SJSA1 (cell line): ENCODE measurements at places on chromosomes 11 and 22. TPM values are rescaled to one million over a fixed set of nuclear protein-coding genes. Genes with fewer than 3 reads are reported as not detected.

Gene PLAAT4
- total RNA-seq = 32.1 and 37.3 TPM in 2 replicates

Gene OR2D3
- total RNA-seq = not detected in 2 replicates

Gene OR52E5
- total RNA-seq = not detected in 2 replicates

Gene GNG3
- not detected in 2 replicates for total RNA-seq

Gene PLAAT5
- total RNA-seq = 0.24 TPM in 1 of 2 replicates, not detected in the other

Gene GDPD4
- total RNA-seq = not detected in 2 replicates

Gene C11orf86
- not detected in 2 replicates for total RNA-seq

DNA sequence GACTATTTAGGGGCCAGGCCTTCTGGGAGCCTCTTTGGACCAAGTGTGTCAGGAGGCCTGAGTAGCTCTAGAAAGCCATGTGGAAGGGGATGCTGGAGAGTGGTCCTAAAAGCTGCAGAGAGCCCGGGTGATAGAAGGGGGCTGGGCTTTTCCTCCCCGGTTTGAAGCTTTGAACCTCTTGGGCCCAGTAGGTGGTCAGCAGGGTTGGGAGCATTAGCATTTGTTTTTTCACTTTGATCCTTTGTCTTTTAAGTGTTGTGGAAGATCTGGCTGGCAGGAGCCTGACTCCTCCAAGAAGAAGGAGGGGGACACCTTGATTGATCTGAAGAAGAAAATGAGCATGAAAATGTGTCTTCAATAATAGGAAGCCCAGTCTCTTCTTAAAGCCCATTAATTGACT is 596.6 kb downstream of the INSC start:
- DNase-seq = no peak

- no peak for DNase-seq
Measured at GRCh38 chr11:108538502-108538901, 40.3 kb upstream of the POGLUT3 start.

GRCh38 chr11:59574932-59575502 is 40.6 kb downstream of the OSBP start:
- no peak for DNase-seq

- DNase-seq = no peak
Measured at GRCh38 chr22:36086170-36086490, 57.5 kb upstream of the RBFOX2 start.

- no peak for DNase-seq
Measured at GRCh38 chr22:41672780-41673509, 15.7 kb downstream of the SNU13 start.

DNA sequence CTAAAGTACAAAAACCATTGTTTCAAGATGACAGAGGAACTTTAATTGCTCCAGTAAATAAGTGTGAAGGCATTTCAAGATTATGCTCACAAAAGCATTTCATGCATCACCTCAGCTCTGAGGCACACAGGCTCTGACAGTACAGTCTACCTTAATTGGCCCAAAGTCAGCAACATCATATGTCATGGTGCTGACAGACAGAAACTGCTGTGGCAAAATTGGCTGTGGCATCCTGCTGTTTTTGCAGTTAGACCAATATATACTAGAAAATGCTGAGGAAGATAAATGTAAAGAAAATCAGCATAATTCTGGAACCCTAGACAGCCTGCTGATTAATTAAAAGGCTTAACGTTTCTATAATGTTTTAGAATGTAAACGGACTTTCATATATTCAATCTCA is 34.9 kb upstream of the PPP2R1B start:
- DNase-seq = no peak

DNA sequence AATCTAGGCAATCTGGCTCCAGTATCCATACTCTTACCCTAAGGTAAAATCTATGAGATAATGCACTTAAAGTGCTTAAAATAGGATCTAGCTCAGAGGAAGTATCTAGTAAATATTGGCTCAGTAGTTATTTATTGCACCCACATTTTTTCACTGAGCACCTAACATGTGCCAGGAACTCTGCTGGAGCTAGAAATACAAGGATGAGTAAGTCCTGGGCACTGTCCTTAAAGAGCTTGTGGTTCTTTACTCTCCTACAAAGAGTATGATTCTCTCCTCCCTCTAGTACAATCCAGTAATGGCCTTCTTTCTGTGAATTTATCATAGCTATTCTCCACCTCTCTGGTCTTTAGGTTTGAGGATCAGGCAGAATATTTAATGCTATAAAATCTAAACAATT is 59.2 kb downstream of the DEUP1 start:
- no peak for DNase-seq

DNA sequence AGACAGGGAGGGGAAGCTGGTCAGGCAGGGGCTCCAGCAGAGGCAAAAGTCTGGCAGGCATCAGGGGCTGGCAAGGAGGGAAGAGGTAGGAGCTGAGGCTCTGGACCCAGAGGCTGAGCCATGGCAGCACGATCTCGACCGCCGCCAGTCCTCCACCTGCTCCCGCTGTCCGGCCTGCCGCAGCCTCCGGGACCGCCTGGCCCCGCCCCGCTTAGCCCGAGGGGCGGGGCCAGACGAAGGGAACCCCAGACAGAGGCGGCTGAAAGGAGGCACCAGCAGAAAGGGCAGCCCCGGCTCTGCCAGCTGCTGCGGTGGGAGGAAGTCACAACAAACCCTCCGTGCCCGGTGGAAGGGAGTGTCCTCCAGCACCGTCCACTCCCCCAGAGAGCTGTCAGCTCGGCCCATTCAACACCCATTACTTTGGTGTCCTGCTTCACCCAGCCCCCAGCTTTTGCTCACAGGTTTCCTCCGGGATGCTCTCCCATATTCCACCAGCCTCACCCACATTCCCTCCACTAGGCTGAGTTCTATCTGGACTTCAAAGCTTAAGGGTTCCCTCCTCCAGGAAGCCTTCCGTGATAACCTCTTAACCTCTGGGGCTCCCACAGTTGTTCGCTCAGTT is at the start of gene MFNG:
Gene MFNG, minus strand, starts transcription at position 161 of the 622 bp plus-strand sequence. CDS start 207 bp downstream, outside the sequence.
- DNase-seq = no peak

DNA sequence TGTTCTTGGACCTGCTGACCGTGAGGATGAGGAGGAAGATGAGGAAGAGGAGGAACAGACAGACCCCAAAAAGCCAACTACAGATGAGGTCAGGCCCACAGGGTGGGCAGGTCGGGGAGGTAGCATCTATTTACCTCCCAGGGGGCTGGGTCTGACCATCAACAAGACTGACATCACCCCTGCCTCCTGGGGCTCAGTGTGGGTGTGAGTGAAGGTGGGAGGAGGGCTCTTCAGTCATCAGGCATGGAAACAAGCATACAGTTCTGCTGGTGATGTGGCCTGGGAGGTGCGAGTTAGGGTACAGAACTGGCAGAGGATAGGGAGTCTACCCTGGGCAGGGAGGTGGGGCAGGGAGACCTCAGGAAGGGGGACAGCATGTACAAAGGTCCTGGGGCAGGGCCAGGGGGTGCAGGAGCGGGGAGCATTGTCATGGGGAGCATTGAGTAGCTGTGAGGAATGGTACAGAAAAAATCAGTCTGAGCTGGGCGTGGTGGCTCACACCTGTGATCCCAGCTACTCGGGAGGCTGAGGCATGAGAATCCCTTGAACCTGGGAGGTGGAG is 8.9 kb downstream of the PLCB3 start:
- DNase-seq = no peak

GRCh38 chr11:77568306-77568705 is 21.4 kb upstream of the AQP11 start:
- DNase-seq = no peak

DNA sequence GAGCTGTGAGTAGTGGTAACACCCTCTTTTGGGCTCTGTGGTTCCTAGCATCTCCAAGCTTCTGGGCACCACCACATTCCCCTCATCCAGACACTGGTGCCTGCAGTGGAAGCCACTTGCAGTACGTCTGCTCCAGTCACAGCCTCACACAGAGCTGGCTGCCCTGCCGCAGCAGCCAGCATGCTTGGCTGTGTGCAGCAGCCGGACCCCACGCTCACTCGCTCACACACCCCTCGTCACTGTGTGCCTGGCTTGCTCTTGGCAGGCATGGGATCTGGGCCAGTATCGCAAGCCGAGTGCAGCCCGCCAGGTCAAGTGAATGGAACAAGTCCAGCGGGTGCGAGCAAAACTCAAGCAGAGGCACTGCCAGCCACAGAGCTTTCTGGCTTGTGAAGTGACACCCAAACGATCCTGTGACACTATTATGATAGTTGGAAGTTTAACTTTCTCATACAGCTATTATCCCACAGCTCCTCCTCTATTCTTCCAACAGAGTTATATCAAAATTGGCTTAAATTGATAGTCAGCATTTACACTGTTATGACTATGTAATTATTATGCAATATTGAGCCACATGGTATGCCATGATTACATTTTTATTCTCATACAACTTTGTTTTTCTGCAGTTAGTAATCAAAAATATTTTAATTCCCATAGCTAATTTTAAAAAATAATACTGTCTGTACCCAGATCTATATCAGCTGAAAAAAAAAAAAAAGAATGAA is 89.0 kb downstream of the CCDC73 start:
- DNase-seq = no peak

DNA sequence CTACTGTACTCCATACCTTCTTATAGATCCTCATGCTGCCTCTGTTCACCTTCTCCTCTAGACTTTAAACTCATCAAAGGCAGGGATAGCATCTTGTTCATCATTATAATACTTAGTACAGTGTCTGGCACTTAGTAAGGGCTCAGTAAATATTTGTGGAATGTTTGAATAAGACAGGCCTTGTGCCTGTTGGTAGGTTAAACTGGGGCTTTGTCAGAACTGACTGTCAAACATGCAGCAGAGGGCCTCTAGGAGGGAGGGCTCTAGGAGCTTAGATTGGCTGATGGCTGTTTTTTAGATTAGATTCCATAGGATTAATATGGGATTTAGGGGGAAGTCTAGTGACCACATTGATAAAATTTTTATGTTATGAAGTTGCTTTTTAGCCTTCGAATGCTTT is 70.8 kb downstream of the RNF169 start:
- DNase-seq = no peak

- DNase-seq = no peak
Measured at GRCh38 chr11:66595245-66595904, 2.4 kb downstream of the CCS start.

DNA sequence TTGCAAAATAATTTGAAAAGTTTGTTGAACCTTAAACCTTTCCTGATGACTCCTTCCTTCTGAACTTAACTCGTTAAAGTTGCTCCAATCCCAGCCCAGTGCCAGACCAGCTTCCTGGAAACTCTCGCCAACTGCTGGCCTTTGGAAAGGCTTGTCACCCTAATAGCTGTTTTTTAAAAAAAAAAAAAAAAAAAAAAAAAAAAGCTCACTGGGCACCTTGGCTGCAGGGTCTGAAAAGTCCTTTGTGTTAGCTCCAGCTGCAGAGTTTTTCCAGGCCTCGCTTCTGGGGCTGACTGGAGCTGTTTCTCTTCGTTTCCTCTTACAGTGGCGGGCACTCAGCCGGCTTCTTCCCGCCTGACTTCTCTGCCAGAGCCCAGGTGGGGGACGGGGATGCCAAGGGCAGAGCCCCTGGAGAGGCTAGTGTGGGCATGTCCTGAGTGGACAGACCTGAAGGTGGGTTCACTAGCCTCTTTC is 25.1 kb downstream of the KCNQ1OT1 start:
- no peak for DNase-seq

GRCh38 chr11:1401656-1402221 is 12.0 kb downstream of the BRSK2 start:
- peak; percentile 35 for DNase-seq

DNA sequence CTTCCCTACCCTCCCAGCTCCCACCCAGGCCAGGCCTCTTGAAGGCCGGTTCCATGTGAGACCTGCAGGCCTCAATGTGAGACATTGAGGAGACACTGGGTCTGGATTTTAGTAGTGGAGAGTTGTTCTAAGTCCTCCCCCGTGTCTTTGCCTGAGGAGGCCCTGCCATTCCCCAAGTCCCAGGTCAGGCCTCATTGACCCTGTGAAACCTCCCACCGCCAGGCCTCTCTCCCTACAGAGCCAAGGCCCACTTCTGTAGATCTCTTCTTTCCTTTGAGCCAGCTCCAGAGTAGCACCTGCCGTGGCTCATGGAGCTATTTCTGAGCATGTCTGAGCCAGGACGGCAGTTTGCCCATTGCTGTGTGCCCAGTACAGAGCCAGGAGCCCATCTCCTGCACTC is 1419.6 kb downstream of the TBC1D22A start:
- peak; percentile 16 for DNase-seq

DNA sequence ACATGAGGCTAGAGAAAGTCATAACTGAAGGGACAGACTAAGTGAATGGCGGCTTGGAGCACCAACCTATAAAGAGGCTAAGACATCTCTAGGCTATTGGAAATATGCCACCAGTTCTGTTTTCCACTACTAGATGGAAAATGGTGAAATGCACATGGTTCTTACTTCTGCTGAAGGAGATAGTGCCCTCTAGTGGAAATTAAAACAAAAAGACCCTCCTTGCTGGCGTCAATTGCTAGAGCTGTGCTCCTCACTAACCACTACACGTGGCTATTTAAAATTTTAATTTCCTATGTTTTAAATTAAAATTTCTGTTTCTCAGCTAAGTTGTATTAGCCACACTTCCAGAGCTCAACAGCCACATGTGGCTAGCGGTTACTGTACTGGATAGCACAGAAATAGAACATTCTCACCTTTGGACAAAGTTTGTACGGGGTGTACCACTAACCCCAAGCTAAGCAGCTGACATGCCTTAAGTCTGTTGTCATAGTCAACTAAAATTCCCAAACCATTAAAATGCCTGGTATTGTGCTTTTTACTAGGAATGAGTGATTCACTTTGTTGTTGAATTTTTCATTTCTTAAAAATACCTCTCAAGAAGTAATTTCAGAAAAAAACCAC is 34.1 kb upstream of the CALCA start:
- DNase-seq = no peak

DNA sequence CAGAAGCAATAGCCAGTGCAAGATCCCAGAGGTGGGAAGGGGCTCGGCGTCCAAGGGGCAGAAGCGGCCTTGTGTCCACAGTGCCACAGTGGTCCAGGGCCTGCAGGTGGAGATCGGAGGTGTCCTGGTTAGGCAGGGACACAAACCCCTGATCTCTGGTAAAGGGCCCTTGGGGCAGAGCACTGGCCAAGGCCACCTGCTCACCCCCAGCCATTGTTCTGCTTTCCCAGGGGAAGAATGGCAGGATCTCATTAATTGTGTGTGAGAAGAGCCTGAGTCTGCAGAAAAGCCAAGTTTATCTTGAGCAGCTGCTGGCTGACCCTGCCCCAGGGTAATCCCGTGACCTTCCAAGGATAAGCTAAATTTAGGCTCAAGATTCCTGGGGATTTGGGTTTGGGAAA is 3.1 kb upstream of the CLDN5 start:
- DNase-seq = no peak

GRCh38 chr11:120147094-120147949 is 9.4 kb upstream of the TRIM29 start:
- DNase-seq = no peak

GRCh38 chr11:108877178-108877577 is 212.3 kb downstream of the DDX10 start:
- no peak for DNase-seq

GRCh38 chr11:48077251-48077650 is 96.9 kb downstream of the PTPRJ start:
- DNase-seq = peak; percentile 70

GRCh38 chr11:112374486-112375140 is 114.0 kb upstream of the PLET1 start:
- DNase-seq = no peak

DNA sequence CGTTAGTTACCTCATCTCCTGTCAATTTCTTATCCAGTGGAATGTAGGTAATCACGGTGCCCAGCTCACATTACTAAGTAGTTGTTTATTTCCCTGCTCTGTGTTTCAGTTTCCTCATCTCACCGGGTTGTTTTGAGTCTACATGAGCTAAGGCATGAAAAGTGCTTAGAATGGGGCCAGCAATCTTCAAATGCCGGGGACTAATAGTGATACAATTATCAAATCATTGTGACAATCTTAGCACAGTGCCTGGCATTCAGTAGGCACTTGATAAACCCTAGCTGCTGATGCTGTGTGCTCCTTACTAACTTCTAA is 53.3 kb upstream of the CD5 start:
- DNase-seq = no peak
